Effector CD4-positive, alpha-beta T cell (primary cell): ENCODE measurements at places on chromosomes 4 and X.
A peak's percentile ranks its signal among the peaks of the same experiment; 100 is the strongest.

GRCh38 chr4:111066887-111067286 lies 444.0 kb upstream of the PITX2 start:
- DNase-seq: no peak

- no peak for DNase-seq
Observed at GRCh38 chrX:69196666-69197065, 31.4 kb upstream of the PJA1 start.

- DNase-seq: no peak
Observed at GRCh38 chrX:119695535-119696050, 2.6 kb upstream of the SEPTIN6 start.

DNA sequence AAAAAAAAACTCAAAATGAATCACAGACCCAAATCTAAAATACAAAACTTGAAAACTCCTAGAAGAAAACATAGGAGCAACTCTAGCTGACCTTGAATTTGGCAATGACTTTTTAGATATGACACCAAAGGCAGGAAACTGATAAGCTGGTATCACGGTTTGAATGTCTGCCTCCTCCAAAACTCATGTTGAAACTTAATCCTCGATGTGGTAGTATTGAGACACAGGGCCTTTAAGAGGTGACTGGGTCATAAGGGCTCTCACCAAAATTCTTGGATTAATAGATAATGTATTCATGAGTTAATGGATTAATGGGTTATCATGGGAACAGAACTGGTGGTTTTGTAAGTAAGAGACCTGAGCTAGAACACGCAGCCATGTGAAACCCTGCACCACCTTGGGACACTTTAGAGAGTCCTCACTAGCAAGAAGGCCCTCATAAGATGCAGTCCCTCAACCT lies 40.5 kb downstream of the FRYL start:
- no peak for DNase-seq

- no peak for DNase-seq
Observed at GRCh38 chr4:184102927-184103326, 114.7 kb downstream of the ENPP6 start.

DNA sequence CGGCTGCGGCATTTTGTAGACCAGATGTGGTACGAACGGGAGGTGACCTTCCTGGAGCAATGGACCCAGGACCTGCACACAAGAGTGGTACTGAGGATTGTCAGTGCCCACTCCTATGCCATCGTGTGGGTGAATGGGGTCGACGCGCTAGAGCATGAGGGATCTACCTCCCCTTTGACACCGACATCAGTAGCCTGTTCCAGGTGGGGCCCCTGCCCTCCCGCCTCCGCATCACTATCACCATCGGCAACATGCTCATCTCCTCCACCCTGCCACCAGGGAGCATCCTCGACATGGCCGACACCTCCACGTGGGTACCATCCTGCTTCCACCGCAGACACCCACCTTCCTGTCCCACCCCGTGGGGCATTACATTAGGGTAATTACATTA lies 46.2 kb downstream of the SMARCA5 start:
- DNase-seq: no peak

DNA sequence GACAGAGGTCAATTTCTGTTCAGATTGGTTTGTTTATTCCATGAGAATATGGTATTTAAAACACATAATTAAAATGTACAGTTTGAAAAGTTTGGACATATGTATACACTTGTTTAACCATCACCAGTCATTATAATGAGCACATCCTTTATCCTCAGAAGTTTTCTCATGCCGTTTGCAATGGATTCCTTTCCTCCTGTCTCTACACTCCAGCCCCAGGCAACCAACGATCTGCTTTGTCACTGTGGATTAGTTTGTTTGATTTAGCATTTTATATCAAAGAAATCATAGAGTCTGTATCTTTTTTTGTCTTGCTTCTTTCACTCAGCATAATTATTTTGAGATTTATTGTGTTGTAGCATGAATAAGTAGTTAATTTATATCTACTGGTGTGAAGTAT lies 243.0 kb upstream of the TRAM1L1 start:
- DNase-seq: no peak

DNA sequence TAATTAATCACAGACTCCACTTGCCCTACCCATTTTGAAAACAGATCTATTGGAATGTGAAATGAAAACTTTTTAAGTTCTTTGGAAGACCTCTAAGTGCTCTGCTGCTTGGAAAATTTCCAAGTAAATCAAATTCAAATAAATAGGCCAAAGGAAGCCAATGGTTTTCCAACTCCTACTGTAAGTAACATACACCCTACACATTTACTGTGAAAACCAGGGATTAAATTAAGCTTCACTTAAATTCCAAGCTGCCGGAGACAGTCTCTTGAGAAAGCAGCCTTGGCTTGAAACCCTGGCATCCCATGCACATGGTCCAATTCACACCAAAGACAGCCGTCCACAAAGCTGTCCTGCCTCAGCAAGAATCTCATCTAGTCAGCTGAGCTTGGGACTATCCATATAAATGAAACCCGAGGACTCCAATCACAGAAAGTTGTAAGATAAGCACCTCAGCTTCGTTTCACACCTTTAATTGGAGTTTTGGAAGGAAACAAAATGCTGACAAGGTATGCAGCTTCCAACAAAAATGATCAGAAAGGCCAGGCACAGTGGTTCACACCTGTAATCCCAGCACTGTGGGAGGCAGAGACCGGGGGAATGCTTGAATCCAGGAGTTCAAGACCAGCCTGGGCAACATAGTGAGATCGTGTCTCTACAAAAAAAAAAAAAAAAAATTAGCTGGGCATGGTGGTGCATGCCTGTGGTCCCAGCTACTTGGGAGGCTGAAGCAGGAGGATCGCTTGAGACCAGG lies 88.6 kb downstream of the APBB2 start:
- no peak for DNase-seq

- no peak for DNase-seq
Observed at GRCh38 chr4:78627046-78627965, 75.7 kb downstream of the ANXA3 start.

DNA sequence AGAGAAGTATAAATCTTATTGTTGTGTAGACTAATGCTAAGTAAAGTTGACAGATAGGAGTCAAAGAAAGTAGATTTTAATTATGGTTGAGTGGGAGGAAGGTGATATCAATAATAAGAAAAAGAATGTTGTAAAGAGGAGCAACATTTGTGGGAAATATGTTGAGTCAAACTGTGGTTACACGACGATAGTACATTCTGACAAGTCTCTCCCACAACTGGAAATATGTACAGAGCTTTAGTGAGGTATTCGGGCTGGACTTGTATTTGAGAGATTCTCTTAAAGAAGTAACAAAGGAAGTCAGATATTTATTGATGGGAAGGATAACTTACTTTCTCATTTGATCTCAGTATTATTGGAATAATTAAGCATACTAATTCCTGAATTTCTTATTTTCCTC lies 525.3 kb upstream of the MAGEB2 start:
- DNase-seq: no peak

DNA sequence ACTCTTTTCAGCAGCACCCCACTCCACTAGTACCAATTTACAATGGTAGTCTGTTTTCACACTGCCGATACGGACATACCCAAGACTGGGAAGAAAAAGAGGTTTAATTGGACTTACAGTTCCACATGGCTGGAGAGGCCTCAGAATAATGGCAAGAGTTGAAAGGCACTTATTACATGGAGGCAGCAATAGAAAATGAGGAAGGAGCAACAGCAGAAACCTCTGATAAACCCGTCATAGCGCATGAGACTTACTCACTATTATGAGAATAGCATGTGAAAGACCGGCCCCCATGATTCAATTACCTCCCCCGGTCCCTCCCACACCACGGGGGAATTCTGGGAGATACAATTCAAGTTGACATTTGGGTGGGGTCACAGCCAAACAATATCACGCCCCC lies 34.1 kb upstream of the MAGEA4 start:
- no peak for DNase-seq

DNA sequence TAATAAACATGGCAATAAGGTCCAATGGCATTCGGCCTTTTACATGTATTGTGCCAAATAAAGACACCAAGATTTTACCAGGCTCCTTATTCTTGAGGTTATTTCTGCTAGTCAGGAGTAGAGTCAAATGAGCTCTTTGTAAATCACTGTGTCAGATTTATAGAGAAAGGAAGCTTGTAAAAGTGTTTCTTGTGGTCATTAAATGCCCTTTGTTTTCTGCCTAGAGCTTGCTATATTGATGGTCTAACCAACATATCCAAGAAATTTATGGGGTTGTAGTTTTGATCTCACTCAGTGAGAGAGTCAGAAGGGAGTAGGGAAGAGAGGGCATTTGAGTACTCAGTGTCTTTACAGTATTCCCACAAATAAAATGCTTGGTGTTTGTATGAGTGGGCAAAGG lies 86.2 kb upstream of the FRMPD4 start:
- no peak for DNase-seq

DNA sequence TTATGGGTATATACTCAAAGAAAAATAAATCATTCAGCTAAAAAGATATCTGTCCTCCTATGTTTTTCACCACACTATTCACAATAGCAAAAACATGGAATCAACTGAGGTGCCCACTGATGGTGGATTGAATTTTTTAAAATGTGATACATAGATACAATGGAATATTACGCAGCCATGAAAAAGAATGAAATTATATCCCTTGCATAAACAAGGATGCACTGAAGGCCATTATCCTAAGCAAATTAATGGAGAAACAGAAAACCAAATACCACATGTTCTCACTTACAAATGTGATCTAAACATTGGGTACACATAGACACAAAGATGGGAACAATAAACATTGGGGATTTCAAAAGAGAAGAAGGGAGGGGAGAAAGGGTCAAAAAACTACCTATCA lies 964.2 kb upstream of the IGFBP7 start:
- DNase-seq: no peak

DNA sequence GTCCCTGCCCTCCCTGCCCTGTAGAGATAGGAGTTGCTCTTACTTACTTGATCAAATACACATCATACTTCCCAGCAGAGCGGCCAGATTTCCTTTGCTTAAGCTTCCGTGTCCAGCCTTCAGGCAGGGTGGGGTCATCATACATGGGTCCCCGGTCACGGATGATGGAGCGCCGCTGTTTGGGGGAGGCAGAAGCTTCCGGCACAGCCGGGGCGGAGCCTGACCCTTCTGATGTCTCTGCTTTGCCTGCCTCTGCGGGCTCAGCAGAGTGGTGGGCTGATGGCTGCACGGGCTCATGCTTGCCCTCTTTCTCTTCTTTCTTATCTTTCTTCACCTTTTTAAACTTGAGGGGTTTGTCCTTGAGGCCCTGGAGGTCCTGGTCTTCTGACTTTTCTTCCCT lies 12.5 kb upstream of the IRAK1 start:
- no peak for DNase-seq

- DNase-seq: no peak
Observed at GRCh38 chrX:123835661-123836371, 24.0 kb upstream of the XIAP start.

DNA sequence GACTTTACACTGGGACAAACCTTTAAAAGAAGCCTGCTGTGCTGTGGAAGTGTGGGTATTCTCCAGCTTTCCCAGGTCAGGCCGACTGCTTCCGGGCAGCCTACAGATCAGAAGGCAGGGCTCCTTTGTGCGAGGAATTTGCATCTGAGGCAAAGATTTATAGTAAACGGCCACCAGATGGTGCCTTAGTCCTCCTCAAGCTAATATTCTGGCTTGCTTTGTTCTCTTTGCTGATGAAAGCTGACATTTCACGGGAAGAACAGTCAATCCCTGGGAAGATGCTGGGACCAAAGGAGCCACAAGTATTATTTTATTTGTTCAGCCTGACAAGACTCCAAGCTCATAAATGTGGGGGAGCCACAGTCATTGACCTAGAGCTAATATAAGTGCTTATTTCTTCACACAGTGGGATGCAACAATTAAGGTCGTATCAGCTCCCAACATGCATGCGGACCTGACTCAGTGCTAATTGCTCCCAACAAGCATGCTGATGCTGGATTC lies 120.7 kb upstream of the TRIM2 start:
- DNase-seq: peak; percentile 31

- no peak for DNase-seq
Observed at GRCh38 chr4:105520819-105521790, 31.3 kb upstream of the ARHGEF38 start.

DNA sequence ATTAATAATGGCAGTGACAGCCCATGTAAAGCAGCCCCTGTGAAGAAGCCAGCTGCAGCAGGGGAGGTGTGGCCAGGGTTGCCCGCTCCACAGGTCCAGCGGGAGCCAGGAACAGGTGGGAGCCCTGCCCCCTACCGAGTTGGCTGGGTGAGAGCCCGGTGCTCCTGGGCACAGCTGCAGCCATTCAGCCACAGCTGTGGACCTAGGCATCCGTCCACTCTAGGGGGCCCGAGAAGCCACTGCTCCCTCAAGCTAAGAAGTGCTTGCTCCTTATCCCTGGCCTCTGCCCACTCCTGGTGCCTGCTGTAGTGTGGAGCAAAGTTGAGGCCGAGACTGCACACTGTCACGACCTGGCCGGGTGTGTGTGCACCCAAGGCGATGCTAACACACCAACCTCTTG lies 1469.0 kb downstream of the PCDH7 start:
- DNase-seq: no peak

DNA sequence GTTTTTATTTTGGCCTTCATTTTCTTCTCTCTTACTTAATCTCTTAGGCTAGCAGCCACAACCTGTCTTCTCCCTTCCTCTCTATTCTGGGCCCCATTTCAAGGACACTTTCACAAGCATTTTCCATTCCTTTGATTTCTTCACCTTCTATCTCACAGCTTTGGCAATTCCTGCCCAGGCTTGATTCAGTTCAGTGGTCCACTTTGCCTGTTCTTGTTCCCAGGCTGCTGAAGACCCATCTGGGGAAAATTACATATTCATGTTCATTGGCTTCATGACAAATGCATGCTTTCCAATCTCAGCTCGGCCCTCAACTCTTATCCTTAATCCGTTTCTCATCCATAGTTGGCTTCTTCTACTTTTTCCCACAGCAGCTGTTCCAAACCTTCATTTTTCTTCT lies 38.7 kb upstream of the LPAR4 start:
- no peak for DNase-seq
